Stimulated activated CD4-positive, alpha-beta T cell treated with anti-CD3 and anti-CD28 coated beads, Interleukin-15, amount 100 ng/mL, for 48 hours (primary cell): ENCODE measurements at places on chromosomes 16 and 17.

GRCh38 chr17:49556223-49556943 lies 19.3 kb upstream of the NXPH3 start:
- DNase-seq = peak; percentile 76

- no peak for DNase-seq
These were observed 56.5 kb downstream of the PIGL start for GRCh38 chr17:16273499-16273898.

DNA sequence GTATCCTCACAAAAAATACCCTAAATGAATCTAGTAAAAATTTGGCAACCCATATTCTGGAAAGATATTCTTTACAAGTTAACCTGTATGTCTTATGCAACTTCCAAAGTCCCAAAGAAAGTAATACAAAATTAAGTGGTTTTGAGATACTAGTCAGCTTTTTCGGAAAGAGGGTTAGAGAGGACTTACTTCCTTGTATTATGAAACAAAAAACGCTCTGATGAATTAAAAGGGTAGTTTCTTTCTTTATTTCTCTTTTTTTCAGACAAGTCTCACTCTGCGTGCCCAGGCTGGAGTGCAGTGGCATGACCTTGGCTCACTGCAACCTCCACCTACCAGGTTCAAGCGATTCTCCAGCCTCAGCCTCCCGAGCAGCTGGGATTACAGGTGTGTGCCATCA lies 51.6 kb downstream of the KANSL1 start:
- no peak for DNase-seq

- peak; percentile 38 for DNase-seq
These were observed 202.4 kb downstream of the AXIN2 start for GRCh38 chr17:65359016-65359415.

DNA sequence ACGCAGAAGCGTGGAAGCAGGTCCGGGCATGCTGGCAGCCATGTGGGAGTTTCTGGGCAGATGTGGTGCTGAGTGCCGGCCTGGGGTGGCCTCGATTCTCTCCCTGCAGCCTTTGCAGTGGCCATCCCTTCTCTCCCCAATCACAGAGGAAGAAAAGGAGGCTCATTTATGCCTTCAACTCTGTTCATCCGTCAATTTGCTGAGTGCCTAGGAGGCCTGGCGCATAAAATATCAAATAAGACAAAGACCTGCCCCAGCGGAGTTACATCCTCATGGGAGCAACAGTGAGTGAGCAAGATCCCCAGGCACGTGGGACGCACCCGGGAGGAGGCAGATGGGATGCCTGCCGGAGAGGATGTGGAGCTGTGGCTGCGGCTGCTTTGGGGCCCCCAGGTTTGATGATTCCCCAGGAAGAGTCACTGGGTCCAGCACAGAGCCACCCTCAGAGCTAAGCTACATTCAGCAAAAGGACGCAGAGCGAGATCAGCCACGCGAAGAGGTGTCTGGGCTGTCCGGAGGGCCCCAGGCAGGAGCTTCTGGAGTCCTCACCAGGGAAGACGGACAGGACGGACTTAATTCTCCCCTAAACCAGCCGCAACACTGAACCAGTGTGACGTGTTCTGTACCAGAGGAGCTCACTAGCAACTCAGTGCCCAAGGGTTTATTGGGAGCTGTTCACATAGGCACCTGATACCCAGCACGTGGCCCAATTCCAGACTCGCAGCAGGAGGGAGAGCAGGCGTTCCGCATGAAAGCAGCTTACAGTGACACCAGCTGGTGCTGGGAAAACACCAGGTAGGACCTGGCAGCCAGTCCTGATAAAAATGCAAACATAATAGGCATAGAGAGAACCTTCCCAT lies 11.3 kb downstream of the CA5A start:
- no peak for DNase-seq

DNA sequence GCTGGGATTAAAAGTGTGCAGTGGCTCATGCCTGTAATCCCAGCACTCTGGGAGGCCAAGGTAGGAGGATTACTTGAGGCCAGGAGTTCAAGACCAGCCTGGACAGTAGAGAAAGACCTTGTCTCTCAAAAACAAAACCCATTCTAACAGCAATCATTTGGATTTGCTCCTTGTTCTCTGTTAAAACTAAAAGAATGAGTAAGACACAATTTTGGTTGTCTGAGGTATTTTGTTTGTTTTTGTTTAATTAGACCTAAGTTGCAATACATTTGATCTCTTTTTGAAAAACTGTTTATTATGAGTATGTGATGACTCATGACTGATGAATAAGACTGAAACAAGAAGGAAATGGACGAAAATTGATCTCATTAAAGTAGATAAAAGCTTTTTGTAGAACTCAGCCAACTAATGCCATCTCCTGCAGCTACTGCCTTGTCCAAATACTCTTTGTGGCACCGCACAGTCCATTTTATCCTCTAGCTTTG lies 29.0 kb downstream of the GLG1 start:
- no peak for DNase-seq

- no peak for DNase-seq
These were observed 346.4 kb downstream of the WWOX start for GRCh38 chr16:78445818-78446217.

- DNase-seq = no peak
These were observed 3.9 kb upstream of the KCNJ16 start for GRCh38 chr17:70071127-70071526.

GRCh38 chr17:56983366-56983765 lies 5.4 kb downstream of the SCPEP1 start:
- DNase-seq = no peak

DNA sequence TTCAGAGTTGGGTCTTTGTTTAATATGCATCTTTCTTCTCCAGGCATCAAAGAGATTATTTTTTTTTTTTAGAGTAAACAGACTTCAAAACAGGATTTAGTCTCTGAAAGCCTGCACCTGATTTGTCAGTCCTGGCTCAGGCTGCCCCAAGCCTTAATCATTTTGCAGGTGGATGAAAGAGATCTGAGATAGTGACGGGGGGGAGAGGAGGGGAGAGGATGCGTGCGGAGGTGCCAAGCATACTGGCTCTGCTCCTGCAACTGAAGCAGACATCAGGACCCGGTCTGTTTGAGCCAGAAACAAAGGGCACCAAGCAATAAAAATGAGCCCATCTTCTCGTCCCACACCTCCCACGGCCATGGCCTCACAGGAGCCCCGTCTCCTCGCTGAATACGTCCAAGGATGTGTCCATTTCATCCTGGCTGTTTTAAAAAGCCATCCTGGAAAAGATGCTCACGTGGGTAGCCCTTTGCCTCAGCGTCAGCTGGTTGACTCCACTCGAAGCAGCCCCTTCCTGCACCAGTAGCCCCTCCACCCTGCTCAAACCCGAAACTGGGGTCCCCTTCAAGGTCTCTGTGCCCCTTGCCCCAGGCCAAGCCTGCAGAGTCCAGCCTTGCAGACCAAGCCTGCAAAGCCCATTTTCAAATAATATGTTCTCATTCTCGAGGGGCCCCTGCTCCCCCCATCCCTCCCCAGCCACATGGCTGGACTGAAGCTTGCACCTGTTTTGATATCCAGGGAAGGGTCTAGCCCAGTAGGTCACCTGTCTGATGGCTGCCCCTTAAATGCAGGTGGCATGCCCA lies 84.8 kb upstream of the TNRC6C start:
- DNase-seq = no peak
